Activated CD4-positive, CD25-positive, alpha-beta regulatory T cell (primary cell): ENCODE measurements at places on chromosomes 13 and 19.
A peak's percentile ranks its signal among the peaks of the same experiment; 100 is the strongest.

DNA sequence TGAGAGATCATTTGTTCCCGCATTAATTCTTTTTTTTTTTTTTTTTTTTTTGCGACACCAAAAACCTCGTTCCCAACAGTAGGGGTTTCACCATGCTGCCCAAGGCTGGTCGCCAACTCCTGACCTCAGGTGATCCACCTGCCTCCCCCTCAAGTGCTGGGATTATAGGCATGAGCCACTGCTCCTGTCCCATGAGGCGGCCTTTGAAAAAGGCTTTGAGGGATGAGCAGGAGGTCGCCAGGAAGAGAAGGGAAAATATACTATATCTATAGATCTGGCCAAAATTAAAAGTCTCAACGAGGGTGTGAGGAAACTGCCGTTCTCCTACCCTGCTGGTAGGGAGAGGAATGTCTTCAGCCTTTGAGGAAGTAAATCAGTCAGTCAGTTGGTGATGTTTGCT, 26.2 kb downstream of the ZNF473 start:
- DNase-seq, result no peak

DNA sequence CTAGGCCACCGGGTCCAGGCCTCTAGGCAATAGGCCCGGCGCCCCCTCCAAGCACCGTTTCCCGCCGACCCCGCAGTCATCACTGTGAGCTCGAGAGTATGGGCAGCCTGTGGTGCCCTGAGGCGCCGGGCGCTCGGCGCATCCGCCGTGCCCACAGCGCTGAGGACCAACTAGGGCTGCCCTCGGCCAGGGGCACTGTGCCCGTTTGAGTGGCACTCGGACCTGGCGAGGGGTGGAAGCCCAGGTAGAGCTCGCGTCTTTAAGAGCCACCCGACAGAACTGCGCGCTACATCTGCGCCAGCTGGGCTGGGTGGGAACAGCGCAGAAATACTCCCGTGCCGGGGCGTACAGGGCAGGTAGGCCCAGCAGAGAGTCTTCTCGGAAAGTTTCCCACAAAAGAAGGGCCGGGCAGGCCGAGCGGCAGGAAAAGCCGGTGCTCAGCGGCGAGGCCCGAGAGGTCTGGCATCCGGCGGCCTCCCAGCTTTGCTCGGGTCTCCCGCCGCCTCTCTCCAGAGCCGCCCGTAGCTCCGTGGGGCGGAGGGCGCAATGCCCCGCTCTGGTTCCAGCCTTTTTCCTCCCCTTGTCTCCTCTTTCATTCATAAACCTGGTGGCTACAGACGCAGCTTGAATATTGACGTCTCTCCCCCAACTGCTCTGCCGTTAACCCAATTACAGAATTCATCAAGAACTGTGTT, 5.4 kb upstream of the SOX1 start:
- DNase-seq, result no peak

DNA sequence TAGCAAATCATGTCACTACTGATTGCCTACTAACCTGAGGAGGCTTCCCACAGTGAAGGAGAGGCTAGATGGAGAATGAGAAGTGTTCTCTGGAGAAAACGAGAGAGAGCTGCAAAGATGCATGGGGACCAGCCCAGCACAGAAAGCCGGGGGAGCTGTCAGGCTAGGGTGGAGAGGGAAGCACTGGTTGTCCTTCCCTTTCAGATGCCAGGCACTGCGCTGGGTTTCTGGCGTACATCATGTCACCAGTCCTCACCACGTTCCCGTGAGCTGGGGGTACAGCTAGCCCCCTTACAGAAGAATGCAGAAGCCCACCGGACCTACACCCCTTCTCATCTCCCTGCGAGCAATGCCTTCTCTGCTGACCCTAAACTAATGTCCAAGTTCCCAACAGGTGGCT, 86.0 kb downstream of the STK24 start:
- no peak for DNase-seq

- no peak for DNase-seq
These were observed 10.9 kb downstream of the DPP9 start for GRCh38 chr19:4712771-4713170.

DNA sequence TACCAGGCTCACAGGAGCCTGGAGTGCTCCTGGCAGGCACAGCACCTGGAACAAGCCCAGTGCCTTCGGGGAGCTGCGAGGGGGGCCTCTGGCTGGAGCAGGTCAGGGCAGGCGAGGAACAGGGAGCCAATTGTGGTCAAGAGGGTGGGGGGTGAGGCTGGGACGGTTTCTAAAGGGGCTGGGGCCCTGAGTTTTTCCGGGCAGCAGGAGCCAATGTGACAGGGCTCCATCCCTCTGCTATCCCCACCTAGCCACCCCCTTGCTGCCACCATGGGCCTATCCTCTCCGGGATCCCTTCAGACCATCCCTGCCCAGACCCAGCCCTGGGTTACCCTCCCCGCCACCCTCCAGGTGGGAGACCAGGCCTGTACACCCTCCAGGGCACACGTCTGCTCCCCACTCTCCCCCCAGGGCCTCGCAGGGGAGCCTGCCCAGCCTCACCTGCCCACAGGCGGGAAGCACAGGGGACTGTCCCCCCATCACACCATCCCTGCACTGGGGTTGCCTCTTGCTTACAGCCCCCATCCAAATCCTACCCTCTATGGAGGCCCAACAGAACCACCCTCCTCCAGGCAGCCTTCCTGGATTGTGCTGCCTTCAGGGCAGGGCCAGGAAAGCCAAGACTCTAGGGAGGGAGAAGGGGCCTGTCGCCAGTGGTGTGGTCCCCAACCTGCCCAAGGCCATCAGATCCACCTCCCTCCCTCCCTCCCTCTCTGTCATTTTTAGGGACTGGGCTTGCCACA, 121.0 kb downstream of the URI1 start:
- no peak for DNase-seq

DNA sequence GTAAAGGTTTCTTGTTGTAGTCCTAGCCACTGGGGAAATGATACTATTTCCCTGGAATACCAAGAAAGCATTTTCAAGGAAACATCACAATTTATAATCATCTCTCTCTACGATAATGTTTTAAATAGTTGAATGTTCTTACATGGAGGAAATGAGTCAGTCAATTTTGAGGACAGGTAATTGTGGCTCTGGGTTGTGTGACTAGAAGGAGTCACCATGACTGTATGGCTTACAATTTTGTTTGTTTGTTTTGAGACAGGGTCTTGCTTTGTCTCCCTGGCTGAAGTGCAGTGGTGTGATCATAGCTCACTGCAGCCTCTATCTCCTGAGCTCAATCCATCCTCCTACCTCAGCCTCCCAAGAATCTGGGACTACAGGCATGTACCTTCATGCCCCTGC, 47.4 kb downstream of the COG3 start:
- no peak for DNase-seq

GRCh38 chr19:1649706-1650649, 2.4 kb downstream of the TCF3 start:
- DNase-seq, result no peak

DNA sequence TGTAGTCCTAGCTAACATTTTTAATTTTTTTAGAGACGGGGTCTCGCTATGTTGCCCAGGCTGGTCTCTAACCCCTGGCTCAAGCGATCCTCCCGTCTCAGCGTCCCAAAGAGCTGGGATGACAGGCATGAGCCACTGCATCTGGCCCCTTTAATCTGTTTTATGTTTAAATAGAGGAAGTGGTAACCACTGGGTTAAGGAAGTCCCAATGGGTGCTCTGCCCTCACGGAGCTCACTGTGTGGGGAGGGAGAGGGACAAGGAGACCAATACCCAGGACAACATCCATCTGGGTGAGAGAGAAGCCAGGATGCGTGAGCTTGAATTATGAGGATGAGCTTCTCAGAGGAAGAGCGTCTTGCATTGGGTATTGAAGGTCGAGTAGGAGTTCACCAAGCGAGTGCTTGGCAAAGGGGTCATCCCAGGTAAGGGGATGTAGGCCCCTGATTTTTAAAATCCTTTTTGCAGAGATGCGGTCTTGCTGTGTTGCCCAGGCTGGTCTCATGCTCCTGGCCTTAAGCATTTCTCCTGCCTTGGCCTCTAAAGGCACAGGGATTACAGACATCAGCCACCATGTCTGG, 13.8 kb downstream of the YJU2 start:
- DNase-seq, result no peak

GRCh38 chr19:48746738-48747575, at the start of gene IZUMO1:
TSS of gene IZUMO1 (minus strand) at chr19:48746909. CDS start at chr19:48745859, 1,050 bp downstream.
- no peak for DNase-seq

GRCh38 chr19:6238256-6238642, 41.5 kb downstream of the MLLT1 start:
- DNase-seq, result no peak

- DNase-seq, result no peak
These were observed 12.2 kb downstream of the C19orf47 start for GRCh38 chr19:40335855-40336600.

GRCh38 chr13:42981317-42981716, 10.7 kb downstream of the EPSTI1 start:
- DNase-seq, result no peak

DNA sequence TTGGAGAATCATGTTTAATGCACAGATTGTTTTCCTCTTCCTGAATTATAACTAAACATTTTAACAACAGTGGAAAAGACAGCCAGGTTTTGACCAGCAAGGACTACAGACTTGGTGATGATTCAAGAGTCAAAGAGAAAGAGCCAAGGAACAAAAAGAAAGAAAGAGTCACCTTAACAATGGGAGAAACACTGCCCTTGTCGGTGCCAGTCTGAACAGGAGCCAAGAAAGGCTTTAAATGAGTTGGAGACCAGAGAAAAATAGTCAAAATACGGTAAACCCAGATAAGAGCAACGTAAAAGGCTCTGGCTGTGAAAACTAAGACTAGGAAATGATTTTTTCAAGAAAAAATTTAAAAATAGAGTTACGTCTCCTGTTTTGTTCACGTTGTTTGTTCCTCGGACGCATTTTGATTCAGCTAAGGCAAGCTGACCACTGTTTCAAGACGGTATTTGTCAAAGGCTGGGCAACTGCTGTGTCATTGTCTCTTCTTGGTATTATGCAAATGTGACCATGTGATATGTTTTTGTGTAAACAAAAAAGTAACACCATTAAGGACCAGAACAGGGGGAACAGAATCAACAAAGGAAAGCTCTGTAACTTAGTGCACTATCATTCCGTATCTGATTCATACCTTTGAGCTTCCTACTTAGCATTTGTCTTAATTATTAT, 634.5 kb downstream of the LIG4 start:
- no peak for DNase-seq

- no peak for DNase-seq
These were observed 88.6 kb downstream of the FGF9 start for GRCh38 chr13:21759463-21759862.

- no peak for DNase-seq
These were observed 508.5 kb downstream of the KLF12 start for GRCh38 chr13:73625562-73626339.

DNA sequence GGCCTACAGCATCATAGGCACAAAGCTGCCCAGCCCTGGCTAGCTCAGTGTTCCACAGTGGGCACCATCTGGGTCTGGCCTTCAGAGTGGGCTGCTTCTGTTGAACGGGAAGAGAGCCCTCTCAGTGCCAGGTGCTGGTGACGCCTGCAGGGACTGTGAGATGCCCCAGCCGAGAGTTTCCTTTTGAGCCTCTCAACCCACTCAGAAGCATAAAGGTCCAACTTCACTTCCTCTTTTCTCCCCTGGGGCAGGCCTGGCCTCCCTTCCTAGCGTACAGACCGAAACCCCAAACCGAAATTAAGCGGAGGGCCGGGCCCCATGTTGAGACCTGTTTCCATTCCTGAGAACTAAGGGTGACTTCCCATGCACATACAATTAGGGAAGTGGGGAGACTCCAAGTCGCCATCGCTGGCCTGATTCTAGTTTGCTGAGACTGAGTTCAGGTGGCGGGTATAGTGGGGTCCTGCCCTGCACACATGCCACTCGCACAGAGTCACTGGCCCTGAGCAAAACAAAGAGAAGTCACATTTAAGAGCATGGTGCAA, 6.9 kb downstream of the RAB8A start:
- no peak for DNase-seq

- DNase-seq, result no peak
These were observed 1238.9 kb upstream of the MIR17HG start for GRCh38 chr13:90108547-90108946.

GRCh38 chr13:73935991-73936390, 198.2 kb downstream of the KLF12 start:
- no peak for DNase-seq

DNA sequence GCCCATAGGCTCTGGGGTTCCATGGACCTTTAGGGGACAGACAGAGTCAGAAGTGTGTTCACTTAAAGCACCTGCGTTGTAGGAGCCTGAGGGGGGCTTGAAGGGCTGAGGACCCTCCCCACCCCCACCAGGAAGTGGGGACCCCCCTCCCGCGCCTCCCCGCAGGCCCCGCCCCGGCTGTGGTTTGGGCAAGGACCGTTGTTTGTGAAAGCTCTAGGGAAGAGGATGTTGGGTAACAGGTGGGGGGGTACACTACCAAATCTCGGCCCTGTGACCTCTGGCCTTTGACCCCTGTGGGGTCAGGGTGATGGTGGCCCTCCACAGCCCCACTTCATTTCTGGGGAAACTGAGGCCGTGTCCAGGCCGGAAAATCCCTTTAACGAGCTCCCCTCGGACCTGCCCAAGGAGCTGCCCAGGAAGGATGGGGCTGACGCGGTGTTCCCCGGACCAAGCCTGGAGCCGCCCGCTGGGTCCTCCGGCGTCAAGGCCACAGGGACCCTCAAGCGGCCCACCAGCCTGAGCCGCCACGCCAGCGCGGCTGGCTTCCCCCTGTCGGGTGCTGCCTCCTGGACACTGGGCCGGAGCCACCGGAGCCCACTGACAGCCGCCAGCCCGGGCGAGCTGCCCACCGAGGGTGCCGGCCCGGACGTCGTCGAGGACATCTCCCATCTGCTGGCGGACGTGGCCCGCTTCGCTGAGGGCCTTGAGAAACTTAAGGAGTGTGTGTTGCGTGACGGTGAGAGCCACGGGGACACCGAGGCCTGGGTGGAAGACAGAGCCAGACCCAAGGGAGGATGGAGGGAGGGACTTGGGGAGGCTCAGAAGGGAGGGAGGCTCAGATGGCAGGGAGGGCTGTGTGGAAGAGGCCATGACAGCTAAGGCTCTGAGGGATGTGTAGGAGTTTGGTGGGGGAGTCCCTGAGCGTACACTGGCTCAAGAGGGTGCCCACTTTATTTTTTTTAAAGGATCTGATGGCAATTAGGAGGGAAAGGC, 1.3 kb downstream of the ARHGAP45 start:
- DNase-seq, result peak; percentile 76

- no peak for DNase-seq
These were observed 7.2 kb downstream of the SBK2 start for GRCh38 chr19:55529636-55530234.

DNA sequence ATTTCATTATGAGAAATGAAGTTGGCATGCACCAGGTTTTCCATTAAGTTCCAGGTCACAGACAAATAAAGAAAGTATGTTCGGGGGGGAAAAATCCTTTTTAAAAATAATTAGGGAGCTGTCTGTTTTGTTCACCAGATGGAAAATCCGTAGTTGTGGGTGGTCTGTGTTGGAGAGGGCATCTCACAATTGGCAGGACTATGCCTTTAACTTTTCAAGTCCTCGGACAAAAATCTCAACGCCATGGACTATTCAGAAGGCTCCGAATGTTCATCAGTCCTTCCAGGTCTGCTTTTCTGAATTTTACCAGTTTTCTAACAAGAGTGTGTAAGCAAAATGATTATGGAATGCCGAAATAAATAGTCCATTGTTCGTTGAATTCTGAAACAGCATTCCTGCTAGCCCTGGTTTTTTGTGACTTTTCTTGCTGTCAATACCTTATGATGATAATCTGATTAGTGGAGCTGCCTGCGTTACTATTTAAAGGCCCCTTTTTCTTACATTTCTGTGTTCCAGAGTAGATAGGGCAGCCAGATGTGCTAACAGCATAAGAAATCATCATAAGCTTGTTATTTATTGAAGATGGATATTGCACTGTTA, 146.9 kb downstream of the TM9SF2 start:
- DNase-seq, result no peak

- DNase-seq, result no peak
These were observed 47.5 kb downstream of the SPATA13 start for GRCh38 chr13:24207841-24208667.
